Right renal cortex interstitium (tissue), 3 donors: ENCODE measurements at places on chromosomes 16 and 17.
A peak's percentile ranks its signal among the peaks of the same experiment; 100 is the strongest.

GRCh38 chr17:69815406-69815805 lies 259.6 kb upstream of the KCNJ16 start:
- no peak for DNase-seq

GRCh38 chr16:48029768-48030167 lies 126.0 kb downstream of the ABCC12 start:
- DNase-seq, result no peak

DNA sequence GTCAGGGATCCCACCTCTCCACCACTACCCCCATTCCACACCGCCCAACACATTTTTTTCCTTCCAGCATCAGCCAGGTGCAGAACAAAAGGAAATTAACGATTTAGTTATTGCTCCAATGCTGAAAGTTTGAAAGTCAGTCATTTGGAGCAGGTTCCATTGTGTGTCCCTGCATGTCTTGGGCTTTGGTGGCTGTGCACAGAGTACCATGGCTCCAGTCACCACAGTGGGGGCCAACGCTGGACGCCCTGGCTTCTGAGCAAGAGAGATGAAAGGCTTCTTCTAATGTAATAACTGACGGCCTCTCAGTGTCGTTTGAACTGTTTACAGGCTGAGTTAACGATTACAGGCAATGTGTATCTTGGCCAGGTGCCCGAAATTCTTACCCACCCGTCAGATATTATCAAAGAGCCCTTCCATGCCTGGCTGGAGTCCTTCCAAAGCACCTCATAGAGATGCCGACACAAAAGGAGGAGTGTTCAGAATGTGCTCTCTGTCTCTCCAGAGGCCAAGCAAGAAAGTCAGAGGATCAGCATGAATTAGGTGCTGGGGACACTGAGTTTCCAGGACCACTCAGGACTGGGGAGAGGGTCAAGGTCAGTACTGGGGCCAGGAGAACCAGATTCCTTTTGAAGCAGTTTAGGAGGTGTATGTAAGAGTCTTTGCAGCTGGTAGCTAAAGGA lies 25.9 kb downstream of the RNF43 start:
- DNase-seq, result peak; percentile 60

GRCh38 chr17:55458978-55459377 lies 37.3 kb upstream of the MMD start:
- no peak for DNase-seq

DNA sequence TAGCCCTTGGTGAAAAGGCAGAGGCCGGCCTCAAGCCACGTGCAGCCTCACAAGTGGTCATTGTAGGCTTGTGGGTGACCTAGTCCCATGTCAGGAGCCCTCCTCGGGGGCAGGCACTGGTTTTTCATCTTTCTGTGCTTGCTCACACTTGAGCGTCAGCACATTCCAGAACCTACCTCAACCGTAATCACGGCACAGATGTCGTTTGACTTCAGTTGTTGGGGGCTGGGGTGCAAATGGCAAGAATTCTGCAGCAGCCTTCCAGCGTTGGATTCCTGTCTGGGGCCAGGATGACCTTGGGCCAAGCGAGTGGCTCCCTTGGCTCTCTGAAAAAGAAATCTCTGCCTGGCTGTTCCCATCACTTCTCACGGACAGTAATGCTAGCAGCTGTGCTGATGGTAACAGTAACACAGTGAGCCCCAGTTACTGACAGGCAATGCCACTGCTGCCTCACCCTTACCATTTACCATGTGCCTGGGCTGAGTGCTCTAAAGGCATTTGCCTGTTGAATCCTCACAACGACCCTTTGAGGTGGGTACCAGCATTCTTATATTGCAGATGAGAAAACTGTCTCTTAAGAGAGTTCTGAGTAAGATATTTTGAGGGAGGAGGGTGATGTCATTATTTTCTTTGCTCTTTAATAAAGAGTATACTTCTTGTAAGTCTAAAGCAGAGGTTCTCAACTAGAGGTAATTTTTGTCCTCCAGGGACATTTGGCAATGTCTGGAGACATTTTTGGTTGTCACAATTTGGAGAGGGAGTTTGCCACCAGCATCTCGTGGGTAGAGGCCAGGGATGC lies 46.5 kb downstream of the KSR1 start:
- DNase-seq, result no peak

GRCh38 chr17:78512976-78513375 lies 64.2 kb downstream of the DNAH17 start:
- DNase-seq, result no peak

- DNase-seq, result no peak
Observed at GRCh38 chr16:84687715-84688114, 12.1 kb upstream of the USP10 start.

DNA sequence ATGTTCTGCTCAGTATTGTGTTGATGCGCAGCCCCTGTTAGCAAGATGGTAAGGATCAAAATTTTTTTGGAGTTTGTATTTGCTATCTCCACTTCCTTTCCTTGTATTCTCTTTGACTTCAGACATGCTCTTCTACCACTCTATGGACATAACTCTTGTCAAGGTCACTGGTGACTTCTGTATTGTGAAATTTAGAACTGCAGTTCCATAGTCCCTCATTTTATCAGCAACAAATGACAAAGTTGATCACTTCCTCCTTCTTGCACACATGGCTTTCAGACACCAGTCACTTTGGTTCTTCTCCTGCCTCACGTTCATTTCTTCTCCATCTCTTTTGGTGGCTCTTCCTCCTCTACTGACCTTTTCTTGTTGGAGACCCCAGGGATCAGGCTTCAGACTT lies 21.1 kb downstream of the COX11 start:
- no peak for DNase-seq

GRCh38 chr16:82229800-82230619 lies 60.0 kb upstream of the MPHOSPH6 start:
- DNase-seq, result peak; percentile 53

- DNase-seq, result no peak
Observed at GRCh38 chr16:78926723-78927210, 673.8 kb downstream of the MAF start.

DNA sequence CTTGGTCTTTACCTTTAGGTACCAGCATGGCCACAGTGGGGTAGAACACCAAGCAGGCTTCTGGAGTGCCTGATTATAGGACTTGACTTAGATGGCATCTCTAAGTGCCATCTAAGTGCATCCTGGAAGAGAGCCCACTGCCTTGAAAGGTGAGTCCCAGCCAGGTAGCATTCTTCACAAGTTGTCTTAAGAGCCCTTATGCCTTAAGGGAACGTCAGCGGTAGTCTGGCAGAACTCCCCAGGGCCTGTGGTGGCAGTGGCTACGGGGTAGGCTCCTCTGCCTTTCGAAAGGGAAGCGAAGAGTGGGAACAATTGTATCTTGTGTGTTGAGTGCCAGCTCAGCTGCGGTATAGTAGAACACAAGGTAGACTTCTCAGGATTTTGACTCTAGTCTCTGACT lies 549.0 kb downstream of the HS3ST4 start:
- DNase-seq, result no peak

- DNase-seq, result no peak
Observed at GRCh38 chr17:44556166-44556831, 985 bp upstream of the FZD2 start.

- DNase-seq, result no peak
Observed at GRCh38 chr17:63647936-63648335, 25.7 kb downstream of the MAP3K3 start.

GRCh38 chr17:31556969-31557645 lies 165.6 kb downstream of the RAB11FIP4 start:
- DNase-seq, result no peak

GRCh38 chr16:85603203-85603755 lies 9.8 kb upstream of the GSE1 start:
- no peak for DNase-seq

DNA sequence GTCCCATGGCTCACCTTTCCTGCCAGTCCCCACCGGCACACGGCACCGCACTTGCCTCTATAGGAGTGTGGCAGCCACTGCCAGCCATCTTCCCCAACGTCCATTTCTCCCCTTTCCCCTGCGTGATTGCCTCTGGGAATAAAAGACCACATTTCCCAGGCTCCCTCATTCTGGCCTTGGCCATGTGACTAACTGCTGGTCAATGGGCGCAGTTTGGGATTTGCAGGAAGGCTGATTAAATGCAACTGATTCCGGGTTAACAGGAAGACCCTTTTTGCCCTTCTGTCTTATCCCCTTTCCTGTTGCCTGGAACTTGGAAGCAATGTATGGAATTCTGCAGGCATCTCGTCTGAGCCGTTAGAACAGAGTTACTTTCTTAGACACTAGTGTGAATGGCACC lies 3.0 kb downstream of the BTBD17 start:
- DNase-seq, result no peak

DNA sequence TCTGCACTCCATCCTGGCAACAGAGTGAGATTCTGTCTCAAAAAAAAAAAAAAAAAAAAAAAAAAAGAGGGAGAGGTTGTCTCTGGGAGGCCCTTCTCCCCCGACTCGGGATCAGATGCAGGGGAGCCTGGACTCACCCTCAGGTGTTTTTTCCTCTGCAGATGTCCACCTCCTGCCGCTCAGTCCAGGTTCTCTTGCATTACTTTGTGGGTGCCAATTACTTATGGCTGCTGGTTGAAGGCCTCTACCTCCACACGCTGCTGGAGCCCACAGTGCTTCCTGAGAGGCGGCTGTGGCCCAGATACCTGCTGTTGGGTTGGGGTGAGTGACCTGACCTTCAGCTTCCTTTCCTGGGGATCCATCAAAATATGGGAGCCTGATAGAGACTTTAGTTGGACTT lies 34.1 kb downstream of the GLP2R start:
- DNase-seq, result no peak

DNA sequence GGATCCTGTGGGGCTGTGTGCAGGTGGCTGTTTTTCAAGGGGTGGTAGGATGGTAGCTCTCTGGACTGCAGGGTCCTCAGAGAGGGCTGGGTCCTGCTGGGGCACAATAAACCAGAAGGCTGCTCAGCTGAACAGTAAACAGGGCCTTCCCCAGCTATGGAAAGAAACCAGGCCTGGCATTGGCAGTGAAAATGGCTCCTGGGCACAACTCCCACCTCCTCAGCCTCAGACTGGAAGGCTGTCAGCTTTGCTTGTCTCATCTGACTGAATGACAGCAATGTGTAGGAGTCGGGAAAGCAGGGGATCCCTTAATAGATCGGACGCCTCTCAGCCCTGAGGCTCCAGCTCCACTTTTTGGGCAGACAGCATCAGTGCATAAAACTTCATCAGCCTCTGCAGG lies 59.8 kb upstream of the NLRP1 start:
- DNase-seq, result no peak

DNA sequence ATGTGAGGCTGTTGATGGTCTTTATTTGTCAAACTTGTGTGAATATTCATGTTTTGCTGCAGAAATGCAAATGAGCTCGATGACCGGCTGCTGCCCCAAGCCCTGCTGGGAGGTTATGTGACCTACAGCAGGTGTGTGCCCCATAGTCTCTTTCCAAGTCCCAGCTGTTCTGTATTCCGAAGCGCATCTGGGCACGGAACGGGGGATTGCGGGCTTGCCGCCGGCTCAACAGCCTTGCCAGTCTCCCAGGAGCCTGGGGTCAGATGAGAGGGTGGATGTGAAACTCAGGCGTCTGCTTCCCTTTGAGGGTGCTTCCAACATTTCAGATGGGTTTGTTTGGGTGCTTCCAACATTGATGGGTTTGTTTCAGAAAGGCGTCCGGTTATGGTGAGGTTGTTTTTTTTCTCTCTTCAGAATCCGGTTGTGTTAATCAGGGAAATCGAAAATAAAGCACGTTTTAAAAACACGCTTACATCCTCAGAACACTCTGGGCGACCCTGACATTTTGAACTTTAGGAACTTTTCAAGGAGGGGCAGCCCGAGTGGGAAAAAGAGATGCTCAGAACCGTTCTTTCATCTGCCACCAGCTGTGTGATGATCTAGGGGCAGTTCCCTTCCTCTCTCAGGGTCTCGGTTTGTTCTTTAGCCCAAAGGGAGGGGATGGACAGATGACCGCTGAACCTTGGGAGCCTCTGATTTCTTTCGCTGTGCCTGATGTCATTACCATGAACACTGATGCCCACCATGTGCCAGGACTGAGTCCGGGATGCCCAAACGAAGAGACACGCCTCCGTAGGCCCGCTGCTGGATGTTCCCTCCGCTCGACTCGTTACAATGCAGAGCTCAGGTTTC lies 47.8 kb upstream of the AMZ2 start:
- DNase-seq, result no peak

DNA sequence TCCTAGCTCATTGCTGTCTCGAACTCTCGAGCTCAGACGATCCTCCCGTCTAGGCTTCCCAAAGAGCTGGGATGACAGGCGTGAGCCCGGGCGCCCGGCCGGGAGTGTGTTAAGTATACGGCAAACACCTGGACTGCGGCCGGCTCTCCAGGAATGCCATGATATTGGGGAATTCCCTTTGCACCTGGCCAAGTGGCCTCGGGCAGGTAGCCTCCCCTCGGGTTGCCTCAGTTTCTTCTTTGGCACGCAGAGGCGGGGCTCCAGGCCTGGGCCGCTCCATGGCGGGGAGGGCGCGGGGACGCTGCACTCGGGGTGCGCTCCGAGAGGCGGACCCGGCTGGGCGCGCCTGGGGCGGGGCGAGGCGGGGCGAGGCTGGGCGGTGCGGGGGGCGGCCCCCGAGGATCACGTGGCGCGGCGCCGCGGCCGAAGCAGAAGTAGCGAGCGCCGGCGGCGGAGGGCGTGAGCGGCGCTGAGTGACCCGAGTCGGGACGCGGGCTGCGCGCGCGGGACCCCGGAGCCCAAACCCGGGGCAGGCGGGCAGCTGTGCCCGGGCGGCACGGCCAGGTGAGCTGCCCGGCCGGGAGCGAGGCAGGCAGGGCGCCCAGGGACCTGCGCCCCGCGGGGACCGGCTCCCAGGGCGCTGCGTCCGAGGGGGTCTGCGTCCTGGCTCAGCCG lies at the start of gene PLCG2:
Gene PLCG2, plus strand, starts transcription at position 431 of the 675 bp plus-strand sequence. CDS start 6,699 bp downstream, outside the sequence.
- no peak for DNase-seq

DNA sequence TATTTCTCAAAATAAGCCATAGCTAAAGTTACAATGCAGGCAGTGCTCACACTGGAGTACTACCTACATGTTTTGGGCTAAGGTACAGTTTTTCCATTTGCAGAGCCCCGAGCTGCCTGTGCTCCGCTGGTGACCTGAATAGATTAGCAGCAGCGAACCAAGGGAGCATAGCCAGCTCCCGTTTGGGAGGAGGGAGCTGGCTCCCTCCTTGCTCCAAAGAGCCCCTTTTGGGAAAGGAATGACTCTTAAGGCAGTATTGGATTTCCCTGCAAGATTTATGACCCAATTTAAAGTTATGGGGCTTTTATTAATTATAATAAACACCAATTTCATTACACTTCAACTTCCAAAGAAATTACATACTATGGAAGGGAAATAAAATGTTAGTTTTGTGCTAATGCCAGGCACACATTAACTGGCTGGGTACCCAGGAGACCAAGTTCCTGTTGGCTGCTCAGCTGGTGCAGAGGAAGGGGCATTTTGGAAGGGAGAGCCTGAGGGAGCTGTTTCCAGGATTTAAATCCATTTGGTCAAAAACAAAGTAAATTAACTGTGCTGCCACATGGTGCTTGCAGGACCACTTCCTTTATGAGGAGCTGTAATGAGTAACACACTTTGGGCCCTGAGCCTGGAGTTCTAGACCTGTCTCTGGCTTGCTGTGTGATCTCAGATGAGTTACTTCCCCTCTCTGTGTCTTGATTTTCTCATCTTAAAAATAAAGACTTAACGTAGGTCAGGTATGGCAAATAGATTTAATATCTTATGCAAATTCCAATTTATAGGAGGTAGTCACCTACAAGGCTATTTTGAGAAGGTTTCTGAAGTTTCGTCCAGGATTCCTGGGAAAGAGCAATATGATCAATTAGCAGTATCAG lies 362.1 kb upstream of the CCL2 start:
- no peak for DNase-seq

- no peak for DNase-seq
Observed at GRCh38 chr16:19696961-19697360, 21.1 kb downstream of the KNOP1 start.
